ENCODE measurements at places on chromosomes 2 and 18.
A peak's percentile ranks its signal among the peaks of the same experiment; 100 is the strongest.

GRCh38 chr18:24395049-24395795, 2.4 kb downstream of the OSBPL1A start:
- no peak for DNase-seq

DNA sequence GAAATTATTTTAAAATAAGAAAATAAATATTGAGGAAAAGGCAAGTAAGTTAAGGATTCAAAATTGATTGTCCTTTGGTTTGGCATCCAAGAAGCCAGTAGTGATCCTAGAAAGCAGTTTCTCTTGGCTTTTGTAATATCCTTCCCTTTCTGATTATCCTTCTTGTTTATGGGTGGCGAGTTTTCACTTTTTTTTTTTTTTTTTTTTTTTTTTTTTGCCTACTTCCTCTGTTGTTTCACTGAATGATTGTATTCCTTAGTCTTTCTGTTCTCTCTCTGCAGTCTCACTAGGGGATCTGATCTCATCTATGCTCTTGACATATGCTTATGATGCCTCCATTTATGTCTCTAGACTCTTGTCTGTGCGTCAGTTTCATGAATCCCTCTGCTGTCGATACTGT, 4.2 kb downstream of the NAPG start:
- DNase-seq = no peak

DNA sequence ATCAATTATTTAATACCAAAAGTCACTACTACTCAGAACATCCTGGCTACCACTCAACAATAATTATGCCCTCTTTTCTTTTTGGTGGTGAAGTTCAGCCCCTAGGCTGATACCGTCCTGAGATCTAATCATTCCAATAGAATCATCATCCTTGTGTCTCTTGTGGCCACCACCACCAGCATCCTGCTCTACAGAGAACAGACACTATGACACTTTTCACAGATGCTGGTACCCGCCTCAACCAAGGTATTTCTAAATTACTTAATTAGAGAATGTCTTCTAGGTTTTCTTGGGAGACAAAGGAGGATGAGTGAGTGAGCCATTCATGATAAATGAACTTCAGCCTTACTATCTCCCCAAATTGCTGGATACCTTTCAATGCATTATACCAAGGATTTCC, 60.0 kb downstream of the TDRD15 start:
- DNase-seq = no peak

- DNase-seq = peak; percentile 64
Observed at GRCh38 chr2:225040856-225041206, 1.4 kb downstream of the DOCK10 start.

- DNase-seq = no peak
Observed at GRCh38 chr18:55447672-55448018, 140.3 kb downstream of the TCF4 start.

- DNase-seq = no peak
Observed at GRCh38 chr2:236633219-236633570, 63.6 kb downstream of the ACKR3 start.

DNA sequence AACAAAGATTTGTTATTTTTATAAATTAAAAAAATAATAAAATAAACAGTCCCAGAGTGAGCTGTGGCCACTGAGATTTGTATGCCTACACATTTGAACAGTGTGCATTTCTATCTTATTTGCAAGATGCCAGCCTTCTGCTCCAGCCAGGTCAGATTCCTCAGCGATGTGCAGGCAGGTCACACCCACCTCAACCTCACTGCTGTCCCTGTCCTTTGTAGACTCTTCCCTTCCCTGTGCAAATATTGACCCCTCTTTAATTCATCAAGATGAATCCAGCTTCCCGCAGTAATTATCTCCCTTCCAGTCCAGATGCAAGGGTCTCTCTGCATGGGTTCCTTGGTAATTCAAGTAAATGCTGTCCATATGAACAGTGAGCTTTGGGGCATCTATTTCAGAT, 256.2 kb downstream of the PIEZO2 start:
- no peak for DNase-seq

DNA sequence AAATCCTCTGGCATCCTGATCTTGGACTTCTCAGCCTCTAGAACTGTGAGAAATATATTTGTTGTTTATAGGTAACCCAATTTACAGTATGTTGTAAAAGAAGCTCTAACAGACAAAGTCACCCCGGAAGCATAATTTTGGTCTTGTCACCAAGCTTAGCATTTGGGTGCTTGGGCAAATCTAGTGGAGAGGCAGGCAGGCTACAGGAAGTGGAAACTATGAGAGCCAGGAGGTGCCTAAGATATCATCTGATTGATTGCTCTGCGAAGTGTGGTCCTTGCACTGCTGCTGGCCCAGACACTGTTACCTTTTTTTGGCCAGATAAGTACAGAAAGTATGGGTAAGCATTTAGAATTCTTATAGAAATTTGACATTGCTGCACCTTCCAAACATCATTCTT, 102.9 kb downstream of the CDC42EP3 start:
- no peak for DNase-seq

DNA sequence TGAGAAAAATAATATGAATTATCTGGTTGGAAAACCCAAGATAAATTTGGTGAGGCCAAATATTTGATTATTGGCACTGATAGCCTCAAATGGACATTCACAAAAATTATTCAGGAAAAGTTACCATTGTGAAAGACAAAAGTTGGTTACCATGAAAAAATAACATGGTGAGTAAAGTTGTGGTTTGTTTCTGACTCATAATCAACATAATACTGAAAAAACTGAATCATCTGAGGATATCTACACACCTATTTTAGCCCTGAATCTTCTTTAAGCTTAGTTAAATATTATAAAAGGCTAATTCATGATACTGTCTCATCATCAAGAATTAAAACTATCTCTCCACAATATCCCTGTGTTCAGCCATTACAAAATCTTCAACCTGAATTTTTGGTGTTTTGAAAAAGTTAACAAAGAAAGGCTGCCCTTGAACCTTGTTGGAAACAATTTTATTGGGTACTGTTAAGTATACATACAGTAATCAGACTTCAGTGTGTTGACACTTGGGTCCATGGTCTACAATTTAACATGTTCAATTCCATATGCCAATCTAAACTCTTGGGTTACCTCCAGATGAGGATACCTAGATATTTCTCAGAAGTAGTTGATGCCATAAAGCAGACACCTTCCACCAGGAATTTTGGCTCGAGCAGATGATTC, 607.5 kb upstream of the SLC39A10 start:
- DNase-seq = no peak

DNA sequence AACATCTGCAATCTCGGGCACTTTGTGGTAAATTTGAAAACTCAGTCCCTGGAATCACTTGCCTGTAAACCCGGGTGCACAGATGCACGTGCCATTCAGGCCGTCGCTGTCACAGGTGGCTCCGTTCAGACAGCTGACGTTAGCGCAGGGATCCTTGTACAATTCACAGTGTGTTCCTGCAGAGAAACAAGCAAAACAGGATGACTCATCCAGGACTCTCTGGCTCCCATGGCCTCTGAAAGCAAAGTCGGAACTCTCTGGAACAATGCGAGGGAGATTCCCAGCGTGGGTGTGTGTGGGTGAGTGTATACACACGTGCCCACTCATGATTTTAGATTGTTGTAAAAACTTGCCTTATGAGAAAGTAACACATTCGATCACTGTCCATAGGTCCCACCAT, 136.1 kb upstream of the PID1 start:
- no peak for DNase-seq

DNA sequence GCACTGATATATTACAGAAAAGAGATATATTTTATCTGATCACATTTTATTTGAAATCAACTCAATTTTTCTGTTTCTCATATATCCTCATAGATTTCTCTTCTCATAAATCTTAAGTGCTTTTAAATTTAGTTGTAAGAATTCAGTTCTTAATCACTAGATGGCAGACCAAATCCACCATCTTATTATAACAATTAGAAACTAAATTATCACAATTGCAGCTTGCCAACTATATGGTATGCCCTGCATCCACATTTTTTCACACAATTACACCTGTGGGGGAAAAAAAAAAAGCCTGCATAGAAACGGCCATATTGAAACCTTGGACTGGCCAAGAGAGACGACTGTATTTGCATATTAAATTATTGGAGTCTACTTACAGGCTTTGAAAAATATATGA, 64.4 kb downstream of the COL5A2 start:
- no peak for DNase-seq

GRCh38 chr2:62596061-62596921, 90.3 kb upstream of the TMEM17 start:
- no peak for DNase-seq

- no peak for DNase-seq
Observed at GRCh38 chr2:118046634-118047210, 32.9 kb upstream of the CCDC93 start.

DNA sequence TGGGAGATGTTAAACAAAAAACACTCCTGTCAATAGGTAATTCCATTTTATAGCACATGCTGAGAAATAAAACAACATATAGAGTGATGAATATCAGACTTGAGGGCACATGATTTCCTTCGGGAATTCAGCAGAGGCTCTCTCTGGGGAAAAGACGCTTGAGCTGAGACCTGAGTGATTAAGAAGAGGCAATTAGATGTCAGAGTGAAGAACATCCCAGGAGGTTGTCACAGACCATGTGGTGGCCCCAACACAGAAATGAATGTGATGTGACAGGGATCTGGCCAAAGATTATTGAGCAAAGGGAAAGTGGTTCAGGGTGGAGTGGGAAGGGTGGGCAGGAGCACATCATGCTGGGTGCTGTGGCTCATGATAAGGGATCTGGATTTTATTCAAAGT, 254.7 kb downstream of the RAD51AP2 start:
- no peak for DNase-seq

- no peak for DNase-seq
Observed at GRCh38 chr2:219684721-219685689, 57.6 kb downstream of the SLC4A3 start.

GRCh38 chr2:98394595-98395153, 48.4 kb downstream of the CNGA3 start:
- DNase-seq = no peak

DNA sequence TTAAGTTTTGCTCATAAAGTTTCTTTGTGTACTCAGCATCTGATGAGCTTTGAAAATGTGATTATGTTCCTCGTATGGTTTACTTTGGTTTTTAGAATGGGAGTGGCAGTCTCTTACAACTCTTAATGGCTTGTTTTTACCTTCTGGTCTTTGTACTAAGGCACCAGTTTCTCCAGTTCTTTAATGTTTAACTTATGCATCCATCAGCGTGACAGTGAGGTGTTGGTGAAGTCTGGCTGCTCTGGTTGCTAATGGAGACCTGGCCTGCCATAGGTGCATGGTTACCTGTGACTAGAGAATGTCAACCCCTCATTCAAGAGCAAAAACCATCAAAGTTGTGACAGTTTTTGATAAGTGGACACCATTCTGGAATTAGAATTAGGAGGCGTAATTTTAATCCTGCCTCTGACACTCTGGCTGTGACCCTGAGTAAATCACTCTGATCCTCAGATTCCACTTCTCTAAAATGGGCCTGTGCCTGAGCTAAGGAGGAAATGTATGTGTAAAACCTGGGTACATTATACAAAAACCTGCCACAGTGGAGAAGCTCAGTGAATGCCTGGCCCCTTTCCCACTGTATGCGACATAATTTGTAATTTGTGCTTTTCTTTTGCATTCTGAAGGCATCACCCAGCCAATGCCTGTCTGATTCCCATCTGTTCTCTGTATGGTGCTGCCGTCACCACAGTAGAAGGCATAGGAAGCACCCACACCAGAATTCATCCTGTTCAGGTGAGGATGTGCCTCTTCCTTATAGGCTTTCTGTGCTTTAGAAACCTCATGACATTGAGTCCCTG, 11.2 kb downstream of the AOX1 start:
- no peak for DNase-seq

DNA sequence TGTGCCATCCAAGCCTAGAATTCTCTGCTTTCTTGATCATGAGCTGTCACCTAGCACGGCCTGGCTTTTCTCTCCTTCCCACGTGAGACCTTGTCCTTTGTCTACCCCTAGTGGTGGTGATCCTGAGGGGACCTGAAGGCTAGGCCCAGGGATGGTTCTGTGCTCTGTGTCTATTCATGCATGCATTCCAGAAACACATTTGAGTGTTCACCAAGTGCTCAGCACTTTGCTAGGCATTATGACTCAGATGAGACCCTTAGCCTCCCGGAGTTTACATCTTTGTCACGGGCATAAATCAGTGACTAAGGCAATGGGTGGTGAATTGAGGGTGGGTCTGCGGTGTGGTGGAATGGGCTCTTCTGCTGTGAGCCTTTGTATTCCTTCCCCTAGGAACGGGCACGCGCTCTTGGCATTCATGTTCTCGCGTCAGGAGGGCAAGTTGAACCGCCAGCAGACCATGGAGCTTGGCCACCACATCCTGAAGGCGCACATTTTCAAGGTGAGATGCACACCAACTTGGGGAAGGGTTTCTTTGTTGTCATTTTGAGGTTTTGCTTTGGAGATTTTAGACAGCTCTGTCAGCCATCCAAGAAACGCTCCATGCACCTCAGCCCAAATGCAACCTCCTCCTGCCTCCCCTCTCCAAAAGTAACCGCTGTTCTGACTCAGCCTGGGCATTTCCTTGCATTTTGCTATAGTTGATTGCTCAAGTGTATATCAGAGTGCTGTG, 100.9 kb downstream of the WDSUB1 start:
- DNase-seq = no peak

- DNase-seq = no peak
Observed at GRCh38 chr2:26485725-26486418, 7.9 kb upstream of the OTOF start.

GRCh38 chr2:210592726-210593125, 36.3 kb downstream of the CPS1 start:
- no peak for DNase-seq

DNA sequence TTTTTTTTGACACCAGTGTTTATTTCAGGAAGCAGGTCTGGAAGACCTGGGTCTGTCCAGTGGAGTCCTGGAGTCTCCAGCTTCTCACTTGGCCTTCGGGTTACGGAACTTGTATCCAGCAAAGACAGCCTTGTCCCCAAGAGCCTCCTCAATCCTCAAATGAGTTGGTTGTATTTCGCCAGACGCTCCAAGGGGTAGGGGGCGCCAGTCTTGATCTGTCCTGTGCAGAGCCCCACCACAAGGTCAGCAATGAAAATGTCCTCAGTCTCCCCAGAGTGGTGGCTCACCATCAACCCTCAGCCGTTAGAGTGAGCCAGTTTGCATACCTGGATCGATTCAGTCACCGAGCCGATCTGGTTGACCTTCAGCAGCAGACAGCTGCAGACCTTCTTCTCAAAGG, 21.9 kb downstream of the ASXL2 start:
- no peak for DNase-seq
